Activated CD4-positive, alpha-beta T cell treated with anti-CD3 and anti-CD28 coated beads for 48 hours (primary cell): ENCODE measurements at places on chromosomes 1 and 21.

DNA sequence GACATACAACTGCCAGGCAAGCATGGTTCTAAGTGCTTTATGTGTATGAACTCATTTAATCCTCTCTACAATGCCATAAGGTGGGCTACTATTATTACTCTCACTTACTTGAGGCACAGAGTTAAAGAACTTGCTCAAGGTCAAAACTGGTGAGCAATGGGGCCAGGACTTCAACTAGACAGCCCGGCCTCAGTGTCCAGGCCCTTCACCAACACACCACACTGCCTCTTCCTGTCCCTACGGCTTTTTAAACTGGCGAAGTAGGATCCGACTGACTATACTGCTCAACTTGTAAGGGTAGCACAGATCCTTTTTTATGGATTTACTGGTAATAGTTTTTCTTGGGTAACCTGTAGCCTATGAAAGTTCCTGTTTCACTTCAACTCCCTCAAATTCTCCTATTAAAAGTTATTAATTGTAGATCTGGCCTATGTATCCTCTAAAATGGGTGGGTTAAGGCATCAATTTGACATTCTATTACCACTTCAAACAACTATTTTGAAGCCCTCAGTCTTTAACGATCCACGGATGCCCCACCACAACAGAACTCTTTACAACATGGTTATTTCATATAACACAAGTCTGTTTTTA lies 4.3 kb downstream of the ERRFI1 start:
- DNase-seq = no peak

- DNase-seq = no peak
Measured at GRCh38 chr1:41924911-41925310, 6.2 kb upstream of the HIVEP3 start.

- DNase-seq = peak; percentile 56
Measured at GRCh38 chr1:36397083-36397377, 678 bp downstream of the LSM10 start.

GRCh38 chr1:17218939-17219338 lies 14.0 kb downstream of the PADI1 start:
- DNase-seq = no peak

DNA sequence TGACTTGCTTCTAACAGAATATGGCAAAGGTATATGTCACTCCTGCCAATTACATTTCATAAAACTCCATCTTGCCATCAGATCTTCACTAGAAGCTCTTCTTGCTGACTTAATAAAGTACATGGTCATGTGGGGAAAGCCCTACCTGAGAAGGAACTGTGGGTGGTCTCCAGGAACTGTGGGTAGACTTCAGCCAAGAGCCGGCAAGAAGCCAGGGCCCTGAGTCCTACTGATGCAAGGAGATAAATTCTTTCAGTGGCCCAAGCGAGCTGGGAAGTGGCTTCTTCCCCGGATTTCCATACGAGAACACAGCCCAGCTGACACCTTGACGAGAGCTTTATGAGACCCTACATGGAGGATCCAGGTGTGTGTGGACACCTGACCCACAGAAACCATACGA lies 228.7 kb downstream of the SMYD3 start:
- DNase-seq = no peak

DNA sequence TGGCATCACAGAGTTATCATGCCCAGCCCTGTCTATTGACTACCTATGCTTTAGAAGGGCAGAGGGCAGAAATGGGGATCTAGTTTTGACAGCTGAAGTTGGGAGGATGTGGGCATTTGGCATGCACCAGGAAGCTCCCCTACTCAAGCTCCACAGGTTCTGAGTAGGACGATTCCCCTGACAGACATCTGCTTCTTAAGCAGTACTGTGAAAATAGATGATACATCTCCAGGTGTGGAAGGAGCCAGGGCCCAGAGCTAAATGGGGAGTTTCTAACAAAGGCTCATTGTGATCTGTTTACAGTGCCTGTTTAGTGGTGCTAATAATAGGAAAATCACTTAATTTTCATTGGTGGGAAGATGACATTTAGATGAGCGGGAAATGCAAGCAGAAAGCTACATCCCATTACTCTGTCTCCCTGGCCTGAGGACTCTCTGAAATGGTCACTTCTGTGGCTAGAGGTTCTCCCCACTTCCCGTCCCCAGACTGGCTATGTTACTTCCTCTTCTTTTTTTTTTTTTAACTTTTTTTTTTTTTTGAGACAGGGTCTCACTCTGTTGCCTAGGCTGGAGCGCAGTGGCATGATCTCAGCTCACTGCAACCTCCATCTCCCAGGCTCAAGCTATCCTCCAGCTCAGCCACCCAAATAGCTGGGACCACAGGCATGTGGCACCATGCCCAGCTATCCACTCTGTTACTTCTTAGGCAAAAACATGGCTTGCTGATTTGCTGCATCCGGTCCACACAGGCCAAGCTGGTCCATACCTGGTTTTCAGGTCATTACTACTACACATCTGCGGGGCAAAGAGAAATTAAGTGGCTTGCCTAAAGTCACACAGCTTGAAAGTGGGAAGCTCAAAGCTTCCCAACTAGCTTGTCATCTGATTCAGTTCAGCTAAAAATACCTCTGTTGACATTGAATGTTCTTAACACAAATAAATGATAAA lies 23.2 kb upstream of the CNIH3 start:
- DNase-seq = no peak

- DNase-seq = peak; percentile 68
Measured at GRCh38 chr1:204565617-204566582, 49.7 kb downstream of the MDM4 start.

DNA sequence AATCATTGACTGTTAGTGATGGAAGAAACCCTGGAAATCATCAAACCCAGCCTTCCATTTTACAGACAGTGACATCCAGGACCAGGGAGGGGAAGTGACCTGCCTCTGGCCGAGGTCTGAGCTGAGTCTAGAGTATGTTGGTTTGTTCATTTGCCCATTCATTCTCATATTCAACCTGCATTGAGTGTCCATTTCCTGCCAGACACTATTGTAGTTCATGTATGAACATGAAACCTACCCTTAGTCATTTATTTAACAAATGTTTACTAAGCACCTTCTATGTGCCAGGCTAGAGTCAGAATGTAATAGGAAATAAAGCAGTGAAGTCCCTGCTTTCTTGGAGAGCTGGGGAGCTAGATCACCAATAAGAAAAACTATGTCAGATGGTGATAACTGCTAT lies 51.3 kb downstream of the KCND3 start:
- no peak for DNase-seq

DNA sequence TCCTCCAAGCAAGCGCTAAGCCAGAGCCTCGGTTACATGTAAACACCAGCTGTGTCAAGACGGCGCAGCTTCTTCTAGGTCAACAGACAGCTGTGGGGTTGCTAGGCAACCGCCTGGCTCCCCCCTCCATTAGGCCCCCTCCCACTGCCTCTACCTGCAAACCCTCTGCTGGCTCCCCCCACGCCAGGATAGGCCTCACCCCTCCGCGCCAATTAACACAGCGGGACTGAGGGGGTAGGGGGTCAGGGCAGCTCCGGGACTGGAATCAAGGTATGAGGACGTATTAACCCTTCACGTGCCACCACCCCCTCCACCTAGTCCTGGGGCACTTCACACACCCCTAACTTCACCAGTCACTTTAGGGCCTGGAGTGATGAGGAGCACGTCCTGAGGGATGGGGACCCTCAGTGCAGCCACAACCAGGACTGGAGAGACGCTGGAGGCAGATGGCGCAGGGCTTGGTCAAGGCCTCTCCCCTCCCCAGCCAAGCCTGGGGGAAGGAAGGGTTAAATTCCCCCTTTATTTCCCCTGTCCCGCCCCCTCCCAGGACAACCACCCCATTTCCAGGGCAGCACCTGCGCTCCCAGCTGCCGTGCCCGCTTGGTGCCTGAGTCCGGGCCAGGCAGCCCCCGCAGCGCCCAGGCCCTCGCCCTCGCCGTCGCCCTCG lies 37.4 kb upstream of the WASF2 start:
- peak; percentile 44 for DNase-seq

GRCh38 chr1:210882414-210883221 lies 251.3 kb downstream of the KCNH1 start:
- no peak for DNase-seq

DNA sequence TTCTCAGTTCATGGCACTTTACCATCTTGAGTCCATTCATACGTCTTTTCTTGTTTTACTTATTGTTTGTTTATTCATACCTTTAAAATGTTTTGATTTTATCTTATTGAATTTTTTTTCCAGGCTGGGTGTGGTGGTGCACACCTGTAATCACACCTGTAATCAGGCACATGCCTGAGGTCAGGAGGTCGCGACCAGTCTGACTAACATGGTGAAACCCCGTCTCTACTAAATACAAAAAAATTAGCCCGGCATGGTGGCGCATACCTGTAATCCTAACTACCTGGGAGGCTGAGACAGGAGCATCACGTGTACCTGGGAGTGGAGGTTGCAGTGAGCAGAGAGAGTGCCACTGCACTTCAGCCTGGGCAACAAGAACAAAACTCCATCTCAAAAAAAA lies 104.1 kb upstream of the MROH9 start:
- DNase-seq = no peak

GRCh38 chr1:153140484-153140883 lies 10.2 kb downstream of the SPRR2G start:
- no peak for DNase-seq

- DNase-seq = no peak
Measured at GRCh38 chr21:41620982-41621381, 113.0 kb upstream of the TMPRSS2 start.
